ENCODE measurements at places on chromosomes 3 and 15.
A peak's percentile ranks its signal among the peaks of the same experiment; 100 is the strongest.

- no peak for DNase-seq
Measured at GRCh38 chr15:29470794-29471193, 201.2 kb upstream of the NSMCE3 start.

- DNase-seq = no peak
Measured at GRCh38 chr3:143850877-143851276, 2.6 kb upstream of the SLC9A9 start.

DNA sequence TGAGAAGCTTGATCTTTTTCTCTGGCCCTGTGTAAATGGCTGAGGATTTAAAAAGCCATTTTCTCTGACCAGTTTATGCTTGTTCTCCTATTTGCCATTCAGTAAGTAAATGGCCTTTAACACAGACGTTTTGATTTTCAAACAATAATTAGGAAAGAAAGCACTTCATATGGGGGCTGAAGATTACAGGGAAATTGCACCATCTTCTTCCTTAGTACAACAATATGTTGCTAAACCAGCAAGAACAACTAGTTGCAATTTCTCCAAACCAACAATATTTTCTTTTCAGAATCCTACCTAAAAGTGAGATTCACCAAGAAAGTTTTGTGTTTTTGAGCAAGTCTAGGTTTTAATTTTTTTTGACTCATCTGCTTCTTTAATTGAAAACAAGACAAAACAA is 80.5 kb upstream of the CCNL1 start:
- no peak for DNase-seq

GRCh38 chr3:42057561-42058211 is 33.5 kb upstream of the TRAK1 start:
- no peak for DNase-seq

- DNase-seq = no peak
Measured at GRCh38 chr3:154616298-154616697, 186.3 kb upstream of the GPR149 start.

DNA sequence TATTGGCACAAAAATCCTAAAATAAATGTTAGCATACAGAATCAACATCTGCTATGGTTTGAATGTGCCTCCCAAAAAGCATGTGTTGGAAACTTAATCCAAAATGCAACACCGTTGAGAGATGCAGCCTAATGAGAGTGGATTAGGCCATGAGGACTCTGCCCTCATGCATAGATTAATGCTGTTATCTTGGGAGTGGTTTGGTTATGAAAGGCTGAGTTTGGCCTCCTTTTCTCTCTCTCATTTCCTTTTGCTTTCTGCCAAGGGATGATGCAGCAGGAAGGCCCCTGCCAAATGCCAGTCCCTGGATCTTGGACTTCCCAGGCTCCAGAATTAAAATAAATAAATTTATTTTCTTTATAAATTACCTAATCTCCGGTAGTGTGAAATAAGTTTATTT is 49.4 kb downstream of the SYNM start:
- DNase-seq = no peak

DNA sequence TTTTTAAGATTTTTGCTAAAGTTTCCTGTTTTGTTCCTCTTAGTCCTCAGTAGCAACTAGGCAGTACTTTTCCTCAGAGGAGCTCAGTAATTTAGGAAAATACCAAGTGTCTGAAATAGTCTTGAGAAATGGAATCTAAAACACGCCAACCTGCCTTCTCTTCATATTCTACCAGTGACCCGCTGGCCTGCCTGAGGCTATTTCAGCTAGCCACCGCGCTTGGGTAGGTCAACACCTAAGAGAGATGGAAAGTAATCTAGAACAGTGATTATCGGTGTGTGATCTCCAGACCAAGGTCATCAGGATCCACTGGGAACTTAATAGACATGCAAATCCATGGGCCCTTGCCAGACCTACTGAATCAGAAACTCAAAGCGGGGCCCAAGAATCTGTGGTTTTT is 7.5 kb downstream of the LCTL start:
- DNase-seq = no peak

DNA sequence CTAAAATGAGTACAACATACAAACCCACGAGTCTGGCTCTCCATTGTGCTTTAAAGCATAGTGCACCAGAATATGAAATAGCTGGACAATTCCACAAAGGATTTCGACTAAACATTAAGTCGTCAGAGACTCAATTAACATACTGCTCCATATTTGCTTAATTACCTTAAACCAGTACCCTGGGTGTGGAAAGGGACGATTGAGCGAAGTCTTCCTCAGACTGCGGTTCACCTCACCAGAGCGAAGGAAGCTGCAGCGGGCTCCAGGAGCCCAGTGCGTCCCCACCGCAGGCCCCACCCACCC is 218 bp upstream of the TRPC1 start:
- no peak for DNase-seq

DNA sequence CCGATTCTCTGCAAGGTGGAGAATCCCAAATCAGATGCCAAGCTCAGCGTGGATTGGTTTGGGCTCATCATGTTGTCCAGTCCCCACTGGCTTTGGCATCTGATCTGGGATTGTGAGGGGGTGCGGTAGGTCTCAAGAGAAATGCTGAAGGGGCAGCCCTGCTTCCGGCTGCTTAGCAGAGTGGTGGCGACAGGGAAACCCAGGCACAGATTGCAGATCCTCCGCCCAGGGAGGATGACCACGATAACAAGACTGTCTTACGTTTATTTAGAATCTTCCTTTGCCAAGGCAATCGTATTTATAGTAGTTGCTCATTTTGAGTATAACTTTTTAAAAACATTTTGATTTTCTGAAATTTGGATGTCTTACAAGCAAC is 61.1 kb downstream of the SLC12A8 start:
- DNase-seq = no peak

DNA sequence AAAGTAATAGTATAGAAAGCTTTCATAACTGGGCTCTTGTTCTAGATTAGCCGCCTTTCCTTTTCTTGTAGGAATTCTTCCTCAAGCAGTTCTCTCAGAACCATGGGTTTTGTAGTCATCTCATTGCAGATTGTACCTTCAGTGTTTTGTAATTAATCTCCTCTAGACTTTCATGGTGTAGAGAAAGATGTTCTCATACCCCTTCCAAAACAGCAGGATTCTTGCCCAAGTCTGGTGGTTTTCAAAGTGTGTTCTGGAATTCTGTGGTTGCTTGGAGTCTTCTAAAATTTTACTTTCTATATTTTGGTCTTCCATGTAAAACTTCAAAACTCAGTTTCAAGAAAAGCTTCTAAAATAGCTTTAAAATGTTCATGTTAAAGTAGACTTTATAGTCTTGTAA is 293.8 kb downstream of the PTPRG start:
- no peak for DNase-seq

DNA sequence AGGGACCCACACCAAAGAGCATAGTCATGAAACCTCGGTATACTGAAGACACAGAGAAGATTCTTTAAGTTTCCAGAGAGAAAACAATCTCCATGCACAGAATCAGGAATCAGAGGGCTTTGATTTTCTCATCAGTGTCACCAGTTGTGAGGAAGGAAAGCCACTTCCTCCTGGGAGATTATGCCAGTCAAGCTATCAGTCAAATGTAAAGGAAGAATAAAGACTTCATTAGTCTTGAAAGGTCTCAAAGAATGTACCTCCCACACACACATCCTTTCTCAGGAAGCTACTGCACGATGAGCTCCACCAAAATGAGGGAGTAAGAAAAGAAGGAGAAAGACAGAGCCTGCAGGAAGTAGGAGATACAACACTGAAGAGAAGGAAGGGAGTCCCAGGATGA is 486.3 kb downstream of the SHQ1 start:
- no peak for DNase-seq

DNA sequence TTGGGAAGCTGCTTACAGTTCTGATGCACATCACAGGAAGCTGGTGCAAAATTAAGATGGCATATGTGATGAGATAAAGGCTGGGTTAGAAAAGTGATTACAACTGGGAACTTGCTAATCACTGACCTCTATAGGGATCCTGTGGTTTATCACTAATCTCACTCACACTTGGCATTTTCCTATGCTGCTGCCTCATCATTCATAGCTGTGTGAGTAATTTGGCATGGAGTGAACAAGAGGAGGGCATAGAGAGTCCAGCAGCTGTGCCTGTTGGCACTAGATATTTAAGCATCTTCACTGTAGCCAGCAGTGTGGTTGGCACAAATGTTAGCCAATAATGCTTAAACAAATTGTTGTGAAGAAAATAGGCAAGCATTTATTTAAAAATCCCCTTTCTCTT is 217.7 kb upstream of the CGNL1 start:
- peak; percentile 43 for DNase-seq

DNA sequence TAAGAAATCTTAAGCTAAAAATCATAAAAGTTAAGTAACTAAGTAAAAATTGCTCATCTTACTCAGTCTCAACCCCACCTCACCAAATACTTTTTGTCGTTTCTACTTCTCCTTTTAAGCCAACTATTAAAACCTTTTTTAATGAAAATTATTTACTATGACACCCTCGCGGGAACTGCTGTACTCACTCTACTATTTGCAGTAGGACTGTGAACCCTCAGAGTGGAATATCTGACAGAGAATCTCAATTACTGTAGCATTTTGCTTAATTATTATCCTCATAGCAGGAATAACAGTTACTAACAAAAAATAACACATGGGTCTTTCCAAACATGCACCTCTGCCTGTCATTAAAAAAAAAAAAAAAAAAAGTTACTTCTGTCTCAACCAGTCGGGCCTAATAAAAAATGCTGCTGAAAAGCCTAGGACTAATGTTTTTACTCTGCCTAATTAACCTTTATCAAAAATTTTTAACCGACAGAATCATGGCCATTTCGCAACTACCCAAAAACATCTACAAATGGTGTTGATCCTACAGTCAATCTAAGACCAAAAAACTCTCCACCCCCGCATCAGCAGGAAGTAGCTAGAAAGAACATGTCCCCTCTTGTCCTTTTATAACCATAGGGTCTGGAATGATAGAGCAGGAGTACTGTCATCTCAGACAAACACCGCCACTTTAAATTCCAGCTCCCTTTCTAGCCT is 10.2 kb downstream of the ALDH1L1 start:
- no peak for DNase-seq

GRCh38 chr15:65675551-65675950 is 53.8 kb downstream of the SLC24A1 start:
- DNase-seq = no peak

DNA sequence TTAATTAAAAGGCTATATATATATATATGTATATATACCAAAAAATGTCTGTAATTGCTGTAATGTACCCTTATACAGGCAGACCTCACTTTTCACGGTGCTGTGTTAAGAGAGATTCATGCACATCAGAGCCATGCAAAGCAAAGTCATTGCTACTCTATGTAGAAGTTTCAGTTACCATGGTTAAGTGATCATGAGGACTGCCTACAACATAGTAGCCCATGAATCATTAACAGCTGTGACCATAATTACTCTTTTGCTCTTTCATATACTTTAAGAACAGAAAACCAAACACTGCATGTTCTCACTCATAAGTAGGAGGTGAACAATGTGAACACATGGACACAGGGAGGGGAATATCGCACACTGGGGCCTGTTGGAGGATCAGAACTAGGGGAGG is 225.3 kb upstream of the EPHA3 start:
- DNase-seq = no peak

GRCh38 chr15:63904042-63904441 is 70.3 kb upstream of the HERC1 start:
- no peak for DNase-seq

- no peak for DNase-seq
Measured at GRCh38 chr3:189212681-189213080, 40.9 kb downstream of the TPRG1 start.

GRCh38 chr3:143443851-143444331 is 324.3 kb downstream of the CHST2 start:
- no peak for DNase-seq

DNA sequence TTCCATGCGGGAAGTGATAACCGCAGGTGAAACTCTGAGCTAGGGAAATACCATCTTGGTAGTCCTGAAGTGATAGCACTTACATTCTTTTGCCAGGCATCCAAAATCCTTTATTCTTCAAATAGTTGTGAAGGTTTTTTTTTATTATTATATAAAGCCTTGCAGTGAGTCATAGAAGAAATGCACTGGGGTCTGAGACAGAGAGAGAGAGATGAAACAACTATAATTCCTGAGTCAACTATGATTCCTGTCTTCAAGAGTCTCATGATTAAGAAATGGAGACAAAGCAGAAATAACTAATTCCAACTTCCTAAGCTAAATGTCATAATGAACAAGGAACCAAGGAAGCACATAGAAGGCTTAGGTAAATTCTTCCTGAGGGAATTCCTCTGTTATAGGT is 495.6 kb downstream of the LPP start:
- no peak for DNase-seq

DNA sequence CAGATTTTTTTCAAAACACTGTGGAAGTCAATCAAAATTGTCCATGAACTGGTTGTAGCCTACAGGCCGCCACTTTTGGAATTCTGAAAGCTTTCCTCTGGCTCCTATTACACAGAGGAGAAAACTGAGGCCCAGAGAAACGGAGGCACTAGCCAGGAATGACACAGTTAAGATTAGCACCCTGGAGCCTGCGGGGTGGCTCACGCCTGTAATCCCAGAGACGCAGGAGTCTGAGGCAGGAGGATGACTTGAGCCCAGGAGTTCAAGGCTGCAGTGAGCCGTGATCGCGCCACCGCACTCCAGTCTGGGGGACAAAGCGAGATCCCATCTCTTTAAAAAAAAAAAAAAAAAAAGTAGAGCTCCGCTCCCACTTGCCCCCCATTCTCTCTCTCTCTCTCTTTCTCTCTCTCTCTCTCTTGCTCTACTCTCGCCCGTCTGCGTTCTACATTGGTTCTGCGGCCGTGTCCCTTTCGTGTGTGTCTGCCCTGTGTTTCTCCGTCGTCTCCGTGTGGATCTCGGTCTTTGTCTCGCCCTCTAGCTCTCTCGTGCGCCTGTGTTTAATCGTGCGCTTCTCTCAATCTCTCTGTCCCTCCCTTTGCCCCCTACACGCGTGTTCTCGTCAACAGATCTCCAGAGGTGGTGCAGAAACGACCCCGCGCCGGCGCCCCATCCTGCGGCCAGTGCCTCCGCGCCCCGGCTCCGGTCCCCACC is 512 bp upstream of the TRH start:
- DNase-seq = no peak

GRCh38 chr3:5251196-5251583 is 63.7 kb downstream of the EDEM1 start:
- no peak for DNase-seq

GRCh38 chr3:156682501-156682900 is 8.1 kb downstream of the TIPARP start:
- peak; percentile 32 for DNase-seq

DNA sequence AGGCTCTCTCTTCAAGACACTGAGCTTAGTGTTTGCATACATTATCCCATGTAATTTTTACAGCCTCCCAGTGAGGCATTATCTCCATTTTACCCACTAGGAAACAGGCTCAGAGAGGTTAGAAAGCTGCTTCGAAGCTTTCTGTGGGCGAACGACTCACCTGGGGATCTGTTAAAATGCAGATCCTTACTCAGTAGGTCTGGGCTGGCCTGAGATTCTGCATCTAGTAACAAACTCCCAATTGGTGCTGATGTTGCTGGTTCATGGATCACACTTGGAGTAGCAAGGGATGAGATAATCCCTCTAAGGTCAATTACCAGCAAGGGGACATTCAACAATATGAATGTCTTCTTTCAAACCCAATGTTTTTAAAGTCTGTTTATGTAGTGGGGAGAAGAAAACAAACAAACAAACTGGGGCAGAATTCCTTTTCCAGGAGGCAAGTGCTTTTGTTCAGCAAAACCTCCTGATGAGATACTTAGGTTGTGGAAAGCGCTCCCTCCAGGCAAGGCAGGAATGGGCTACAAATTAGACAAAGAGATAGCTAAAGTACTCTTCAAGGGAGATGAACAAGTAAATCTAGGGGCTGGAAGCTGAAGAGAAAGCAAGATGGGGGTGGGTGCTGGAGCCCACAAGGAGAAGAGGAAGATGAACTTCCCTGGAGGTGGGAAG is 311.9 kb downstream of the SHQ1 start:
- DNase-seq = no peak

Data from NCI-H1417 (cell line).